ENCODE measurements at places on chromosomes 3 and 15.

DNA sequence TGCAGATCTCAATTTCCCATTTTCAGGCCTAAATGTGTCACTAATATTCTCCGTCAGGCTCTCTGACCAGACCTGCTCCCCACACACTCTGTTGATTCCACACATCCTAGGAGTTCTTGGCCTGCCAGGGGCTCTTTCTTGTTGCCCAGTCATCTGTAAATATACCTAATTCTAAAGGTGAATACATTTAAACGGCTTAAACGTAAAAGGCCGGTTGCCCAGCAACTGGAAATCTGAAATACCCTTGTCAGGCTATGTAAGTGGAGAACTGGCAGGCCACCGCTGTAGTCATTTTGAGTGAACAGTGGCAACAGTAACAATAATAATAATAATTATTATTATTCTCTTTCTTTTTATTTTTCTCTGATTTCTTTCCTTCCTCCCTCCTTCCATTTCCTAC lies 302.7 kb downstream of the AGBL1 start:
- no peak for DNase-seq

- no peak for DNase-seq
Measured at GRCh38 chr3:129161860-129162271, 1.0 kb upstream of the ISY1 start.

DNA sequence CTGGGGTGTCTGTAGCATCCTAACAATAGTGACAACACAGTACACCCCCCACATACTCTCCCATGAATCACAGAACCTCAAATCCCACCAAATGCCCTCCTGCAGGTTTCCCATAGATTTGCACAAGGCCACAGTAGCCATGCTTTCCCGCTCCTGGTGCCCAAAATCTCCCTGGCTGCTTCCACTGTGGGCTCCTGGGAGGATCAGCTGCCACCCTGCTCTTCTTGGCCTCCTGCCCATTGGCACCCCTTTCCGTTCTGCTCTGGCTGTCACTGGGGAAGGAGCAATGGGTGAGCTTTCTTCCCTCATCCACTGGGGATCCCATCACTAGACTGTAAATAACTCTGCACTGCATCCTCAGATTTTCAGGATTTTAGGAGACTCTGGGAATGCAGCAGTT lies 92.1 kb upstream of the SLC24A5 start:
- no peak for DNase-seq

DNA sequence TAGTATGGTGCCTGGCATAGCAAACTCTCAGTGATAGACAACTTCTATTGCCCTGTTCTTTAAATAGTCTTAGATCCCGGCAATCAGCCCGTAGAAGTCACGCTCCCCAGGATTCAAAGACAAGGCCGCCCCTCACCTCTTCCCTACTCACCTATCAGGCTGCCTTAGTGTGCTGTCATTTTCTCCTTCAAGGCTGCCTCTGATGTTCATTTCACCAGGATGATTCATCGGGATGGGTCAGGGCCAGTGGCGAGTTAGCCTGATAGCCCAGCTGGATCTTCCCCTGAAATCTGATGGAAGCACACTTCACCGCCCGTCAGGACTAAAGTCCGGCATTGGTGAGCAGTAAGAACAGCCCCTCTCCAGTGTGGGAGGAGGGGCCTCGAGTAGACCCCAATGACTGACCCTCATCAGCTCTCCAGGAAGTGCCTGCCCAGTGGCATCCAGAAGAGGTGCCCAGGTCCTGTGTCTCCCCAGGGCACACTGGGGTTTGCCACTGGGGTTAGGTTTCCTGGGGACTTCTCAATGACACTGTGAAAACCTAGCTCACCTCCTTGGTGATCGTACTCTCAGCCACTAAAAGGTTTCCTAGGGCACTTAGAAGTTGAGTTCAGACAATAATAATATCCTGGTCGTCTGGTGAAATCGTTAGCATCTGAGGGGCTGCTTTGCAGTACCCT lies 37.5 kb downstream of the TPM1 start:
- no peak for DNase-seq

- DNase-seq: no peak
Measured at GRCh38 chr3:108806316-108806715, 16.3 kb upstream of the TRAT1 start.

- DNase-seq: no peak
Measured at GRCh38 chr15:80744415-80744814, 34.8 kb upstream of the CEMIP start.

DNA sequence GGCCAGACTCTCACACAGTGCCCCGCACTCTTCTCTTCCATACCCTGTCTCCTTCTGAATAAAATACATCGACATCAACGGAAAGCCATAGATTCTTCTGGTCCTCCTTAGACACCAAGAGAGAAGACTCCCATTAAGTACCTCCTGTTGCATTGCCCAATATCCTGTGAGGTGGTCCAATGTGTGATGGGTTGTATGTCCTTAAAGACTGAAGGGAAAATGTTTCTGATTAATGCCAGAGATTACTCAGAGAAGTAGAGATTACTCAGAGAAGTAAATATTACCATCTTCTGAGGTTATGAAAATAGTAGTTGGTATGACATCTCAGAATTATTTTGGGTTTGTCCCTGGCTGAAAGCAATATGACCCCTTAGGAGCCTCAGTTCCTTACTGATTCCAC lies 60.8 kb upstream of the GALNT15 start:
- DNase-seq: no peak

DNA sequence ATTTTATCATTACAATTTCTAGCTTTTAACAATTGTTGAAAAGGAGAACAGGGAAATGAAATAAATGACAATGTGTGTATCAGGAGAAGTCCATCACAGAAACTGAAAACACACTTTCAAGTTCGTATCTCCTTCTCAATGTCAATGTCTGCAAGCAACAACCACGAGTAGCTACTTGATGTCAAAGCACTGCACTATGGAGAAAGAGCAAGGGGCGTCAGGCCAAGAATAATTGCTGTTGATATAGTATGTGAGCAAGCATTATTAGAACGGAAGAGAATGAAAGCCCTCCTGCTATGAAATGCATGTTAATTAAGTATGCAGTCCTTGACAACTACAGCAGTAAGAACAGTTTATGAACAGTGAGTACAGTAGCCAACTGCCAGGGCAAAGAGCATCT lies 1250.1 kb downstream of the ZPLD1 start:
- DNase-seq: no peak

- DNase-seq: no peak
Measured at GRCh38 chr3:143831208-143831607, 17.1 kb downstream of the SLC9A9 start.

DNA sequence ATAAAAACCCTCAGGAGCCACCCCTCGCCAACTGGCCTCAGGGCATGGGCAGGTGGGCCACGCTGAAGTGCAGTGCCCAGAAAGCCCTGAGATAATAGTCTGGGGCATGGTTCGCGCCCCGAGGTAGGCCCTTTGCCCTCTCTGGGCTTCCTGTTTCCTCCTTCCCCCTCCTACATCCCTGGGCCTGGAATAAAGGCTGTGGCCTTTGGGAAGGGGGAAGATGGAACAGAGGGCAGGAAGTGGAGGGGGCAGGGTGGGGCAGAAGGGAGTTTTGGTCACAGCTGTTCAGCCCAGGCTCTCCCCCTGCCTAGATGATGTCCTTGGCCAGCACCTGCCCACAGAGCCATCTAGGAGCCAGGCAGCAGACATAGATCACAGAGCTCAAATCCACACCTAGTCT lies 11.3 kb downstream of the CSRNP1 start:
- no peak for DNase-seq

DNA sequence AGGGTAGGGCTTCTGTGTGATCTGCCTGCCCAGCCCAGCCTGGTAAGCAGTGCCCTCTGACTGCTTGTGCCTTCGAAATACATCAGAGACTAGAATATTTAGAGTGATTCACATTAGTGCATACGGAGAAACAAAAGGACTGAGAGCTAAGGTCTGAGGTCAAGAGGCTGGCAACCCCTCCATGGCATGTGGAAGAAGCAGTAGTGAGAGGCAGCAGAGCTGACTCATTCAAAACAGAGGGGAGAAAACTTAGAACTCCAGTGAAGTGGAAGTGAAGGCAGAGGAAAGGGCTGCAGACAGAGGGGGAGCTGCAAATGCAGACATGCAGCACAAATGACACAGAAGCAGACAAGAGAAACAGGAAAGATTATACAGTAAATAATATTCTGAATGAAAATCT lies 61.6 kb downstream of the ULK4 start:
- no peak for DNase-seq

DNA sequence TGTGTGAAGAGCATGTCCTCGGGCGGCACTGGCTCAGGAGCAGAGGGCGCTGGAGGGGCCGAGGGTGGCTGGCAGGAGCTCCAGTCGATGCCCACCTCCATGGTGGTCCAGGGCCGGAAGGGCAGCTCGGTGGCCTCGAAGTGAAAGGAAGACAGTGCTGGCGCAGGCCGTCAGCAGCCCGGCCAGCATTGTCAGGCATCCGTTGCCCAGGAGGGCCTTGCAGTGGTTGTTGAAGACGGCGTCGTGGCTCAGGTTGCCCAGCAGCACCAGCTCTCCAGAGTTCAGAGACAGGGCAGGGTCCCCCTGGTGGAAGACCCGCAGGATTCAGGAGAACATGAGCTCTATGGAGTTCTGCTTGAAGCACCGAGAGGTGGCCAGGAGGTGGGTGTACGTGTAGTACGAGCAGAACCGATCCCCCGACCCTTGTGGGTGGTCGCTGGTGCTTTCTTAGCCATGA lies 16.5 kb upstream of the SIAH2 start:
- no peak for DNase-seq

GRCh38 chr15:65805019-65805745 lies 13.1 kb upstream of the DENND4A start:
- DNase-seq: no peak

DNA sequence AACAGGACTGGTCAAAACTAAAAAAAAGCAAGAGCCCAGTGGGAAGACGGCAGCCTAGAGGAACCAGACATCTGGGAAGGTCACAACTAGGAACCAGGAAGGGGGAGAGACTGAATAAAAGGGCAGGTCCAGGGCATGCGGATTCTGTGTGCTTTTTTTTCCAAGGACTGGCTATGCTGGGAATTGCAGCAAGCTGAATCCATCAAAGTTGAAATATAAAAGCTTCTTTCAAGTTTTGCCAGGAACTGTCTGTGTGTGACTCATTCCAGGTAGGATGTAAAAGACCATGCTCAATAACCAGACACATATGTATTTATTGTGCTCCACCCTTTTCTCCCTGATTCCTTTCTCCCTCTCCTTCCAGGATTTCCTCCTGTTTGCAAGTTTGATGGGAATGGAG lies 47.9 kb upstream of the CCDC80 start:
- no peak for DNase-seq

GRCh38 chr15:60338810-60339209 lies 59.0 kb downstream of the ANXA2 start:
- no peak for DNase-seq

DNA sequence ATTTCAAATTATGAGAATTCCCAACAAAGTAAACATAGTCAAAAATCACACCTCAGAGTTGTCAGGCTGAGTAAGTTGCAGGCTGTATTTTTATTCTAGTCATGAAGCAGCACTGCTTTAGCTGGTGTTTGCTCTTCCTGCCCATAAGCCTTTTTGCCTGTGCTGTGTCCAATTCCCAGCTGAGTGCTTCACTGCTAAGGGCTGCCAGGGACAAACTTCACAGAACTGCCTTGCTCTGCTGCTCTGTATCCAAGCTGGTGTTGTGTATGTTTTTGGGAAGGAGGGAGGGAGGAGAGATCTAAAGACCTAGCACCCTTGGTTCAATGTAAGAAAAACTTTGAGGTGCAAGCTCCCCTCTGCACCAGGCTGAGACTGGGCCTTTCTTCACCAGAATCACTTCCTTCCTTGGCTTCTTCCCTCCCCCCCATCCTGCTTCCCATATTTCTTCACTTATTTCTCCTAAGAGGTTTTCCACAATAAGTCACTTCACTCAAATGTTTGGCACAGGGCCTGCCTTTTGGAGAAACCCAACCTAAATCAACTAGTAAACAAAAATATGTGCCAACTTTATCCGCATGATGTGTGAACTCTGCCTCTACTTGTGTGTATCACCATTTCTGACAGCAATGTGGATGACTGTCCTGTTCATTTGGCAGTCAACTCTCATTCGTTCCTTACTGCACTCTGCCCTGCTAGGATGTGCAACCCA lies 156.1 kb downstream of the TBL1XR1 start:
- DNase-seq: no peak

DNA sequence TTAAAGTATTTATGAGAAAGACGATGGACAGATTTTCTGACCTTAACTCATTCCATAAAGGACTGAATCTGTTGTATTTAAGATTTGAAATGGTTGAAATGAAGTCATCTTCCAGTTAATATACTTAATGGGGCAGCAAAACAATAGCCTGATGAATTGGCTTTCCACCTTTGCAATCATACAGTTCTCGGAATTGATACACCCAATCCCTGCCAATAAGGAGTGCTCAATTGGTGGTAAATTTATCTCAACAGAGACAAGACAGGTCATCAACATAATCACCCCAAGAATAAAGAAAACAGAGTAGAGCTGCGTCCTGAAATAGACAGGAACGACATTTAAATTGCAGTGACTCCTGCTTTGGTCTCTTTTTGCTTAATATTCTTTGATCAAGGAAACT lies 11.2 kb downstream of the ANXA2 start:
- no peak for DNase-seq

All from WERI-Rb-1 (cell line).